ENCODE measurements at places on chromosomes 16 and 17. TPM values are rescaled to one million over a fixed set of nuclear protein-coding genes. Genes with fewer than 3 reads are reported as not detected.
A peak's percentile ranks its signal among the peaks of the same experiment; 100 is the strongest.

DNA sequence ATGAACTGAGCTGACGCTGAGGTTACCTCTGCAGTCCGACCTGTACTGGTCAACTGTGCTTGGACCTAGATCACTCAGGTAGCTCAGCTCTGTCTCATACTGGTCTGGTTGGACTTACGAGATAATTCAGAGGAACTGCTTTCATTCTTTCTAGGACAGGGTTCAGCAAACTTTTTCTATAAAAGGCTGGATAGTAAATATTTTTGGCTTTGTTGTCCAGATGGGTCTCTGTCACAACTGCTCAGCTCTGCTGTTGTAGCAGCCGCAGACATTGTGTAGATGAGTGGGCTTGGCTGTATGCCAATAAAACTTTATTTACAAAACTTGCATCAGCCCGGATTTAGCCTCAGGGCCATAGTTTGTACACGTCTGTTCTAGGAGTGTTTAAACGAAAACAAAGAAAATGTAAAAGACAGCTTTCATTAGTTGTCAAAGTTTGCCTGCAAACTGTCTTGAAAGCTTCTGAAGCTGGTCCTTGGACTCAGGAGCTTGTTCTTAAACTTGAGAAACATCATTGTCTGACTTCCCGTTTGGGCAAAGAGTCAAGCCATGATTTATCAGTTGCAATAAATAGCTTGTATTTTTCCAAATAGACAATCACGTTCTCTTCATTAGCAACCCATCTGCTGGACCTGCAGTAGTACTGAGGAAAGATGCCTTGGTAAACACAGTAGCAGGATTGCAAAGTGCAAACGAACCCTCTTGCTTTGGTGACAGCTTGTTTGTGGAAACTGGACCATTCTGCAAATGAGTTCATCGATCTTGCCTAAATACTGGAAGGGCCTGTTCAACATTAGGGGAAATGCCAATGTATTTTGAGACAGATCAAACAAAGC, 253.4 kb downstream of the SNX29 start:
- no peak for DNase-seq

- DNase-seq: peak; percentile 71
Measured at GRCh38 chr17:41773190-41773588, 13.3 kb downstream of the JUP start.

- no peak for DNase-seq
Measured at GRCh38 chr17:17502741-17503565, 6.8 kb upstream of the RASD1 start.

DNA sequence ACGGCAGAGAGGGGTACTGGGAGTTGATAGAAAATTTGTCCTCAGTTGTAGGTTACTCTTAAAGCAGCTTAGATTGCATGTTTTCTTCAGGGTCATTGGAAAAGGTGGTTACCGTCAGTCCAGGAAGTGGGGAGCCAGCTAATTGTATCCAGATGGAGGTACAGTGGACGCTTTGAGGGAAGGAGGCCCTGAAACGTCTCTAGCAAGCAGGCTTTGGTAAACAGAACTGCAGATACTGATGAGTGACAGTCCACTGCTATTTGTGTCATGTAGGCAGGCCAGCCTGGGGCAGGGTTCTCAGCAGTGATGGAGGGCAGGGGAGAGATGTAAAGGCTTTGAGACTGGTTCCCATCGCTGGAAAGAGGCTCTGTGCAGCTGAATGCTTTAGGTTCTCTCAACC, 30.2 kb upstream of the ST6GALNAC1 start:
- DNase-seq: peak; percentile 73

DNA sequence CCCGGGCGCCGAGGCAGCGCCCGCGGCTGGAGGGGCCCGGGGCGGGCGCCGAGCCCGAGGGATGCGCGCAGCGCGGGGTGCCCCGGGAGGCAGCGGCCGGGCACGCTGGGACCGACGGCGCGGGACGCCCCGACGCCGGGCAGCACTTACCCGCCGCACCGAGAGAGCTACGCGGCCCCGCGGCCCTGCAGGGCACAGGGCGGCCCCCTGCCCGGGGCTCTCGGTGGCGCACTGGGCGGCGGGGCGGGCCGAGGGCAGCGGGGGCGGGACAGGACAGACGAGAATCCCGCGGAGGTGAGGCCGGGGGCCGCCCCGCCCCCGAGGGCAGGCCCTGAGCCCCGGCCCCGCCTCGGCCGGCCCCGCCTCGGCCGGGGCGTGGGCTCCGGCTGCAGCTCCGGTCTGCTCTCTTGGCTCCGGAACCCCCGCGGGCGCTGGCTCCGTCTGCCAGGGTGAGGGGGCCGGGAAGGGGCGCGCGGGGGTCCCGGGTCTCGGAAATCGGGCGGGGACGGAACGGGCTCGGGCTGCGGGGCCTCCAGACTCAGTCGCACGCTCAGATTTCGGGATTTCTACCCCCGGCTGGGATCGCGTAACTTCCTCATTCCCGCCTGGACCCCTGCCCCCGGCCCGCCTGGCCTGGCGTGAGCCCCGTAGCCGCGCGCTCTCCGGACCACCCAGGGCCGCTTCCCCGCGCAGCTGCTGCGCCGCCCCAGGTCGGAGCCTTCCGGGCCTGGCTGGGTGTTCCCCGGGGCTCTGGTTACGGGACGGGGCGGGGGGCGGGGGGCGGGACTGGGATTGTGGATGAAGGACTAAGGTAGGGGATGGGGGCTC, at the start of gene PLD2:
TSS of gene PLD2 (plus strand) at position 376 of the 828 bp plus-strand sequence. CDS start 621 bp downstream, outside the sequence.
- DNase-seq: peak; percentile 100

GRCh38 chr16:56787167-56787566, 57.2 kb downstream of the NUP93 start:
- DNase-seq: no peak

GRCh38 chr17:42305543-42306384, 17.5 kb downstream of the STAT5A start:
- DNase-seq: no peak

DNA sequence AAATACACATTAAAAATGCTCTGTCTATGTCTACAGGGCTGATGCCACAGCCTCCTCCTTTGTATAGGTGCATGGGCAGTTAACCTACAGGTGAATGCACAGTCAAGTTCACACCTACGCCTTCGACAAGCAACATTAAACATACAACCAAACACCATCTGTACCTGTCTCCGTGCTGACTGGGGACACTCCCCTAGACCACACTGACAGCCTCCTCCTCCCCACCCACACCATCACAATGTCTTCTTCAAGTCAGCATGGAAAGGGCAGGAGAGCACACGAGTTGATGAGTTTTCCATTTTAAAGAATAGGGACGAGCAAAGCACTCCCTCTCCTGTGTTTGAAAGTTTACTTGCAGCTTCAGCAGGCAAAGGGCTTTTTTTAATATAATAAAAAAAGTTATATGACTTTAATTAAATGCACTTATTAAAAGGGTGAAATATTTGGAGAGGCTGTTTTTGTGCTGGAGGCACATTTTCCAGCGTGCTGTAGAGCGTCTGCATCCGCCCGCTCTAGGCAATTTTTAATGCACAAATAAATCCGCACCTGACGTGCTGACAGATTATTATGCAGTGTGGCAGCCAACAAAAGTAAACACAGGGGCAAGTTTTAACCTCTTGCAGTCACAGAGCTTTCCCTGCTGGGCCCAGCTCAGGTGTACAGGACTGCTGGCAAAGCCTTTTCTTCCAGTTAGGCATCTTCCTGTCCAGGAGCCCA, 367.9 kb downstream of the SOX9 start:
- DNase-seq: no peak

GRCh38 chr16:81523387-81524115, 78.9 kb downstream of the CMIP start:
- no peak for DNase-seq

GRCh38 chr17:63150994-63151464, 185.0 kb downstream of the TANC2 start:
- peak; percentile 40 for DNase-seq

DNA sequence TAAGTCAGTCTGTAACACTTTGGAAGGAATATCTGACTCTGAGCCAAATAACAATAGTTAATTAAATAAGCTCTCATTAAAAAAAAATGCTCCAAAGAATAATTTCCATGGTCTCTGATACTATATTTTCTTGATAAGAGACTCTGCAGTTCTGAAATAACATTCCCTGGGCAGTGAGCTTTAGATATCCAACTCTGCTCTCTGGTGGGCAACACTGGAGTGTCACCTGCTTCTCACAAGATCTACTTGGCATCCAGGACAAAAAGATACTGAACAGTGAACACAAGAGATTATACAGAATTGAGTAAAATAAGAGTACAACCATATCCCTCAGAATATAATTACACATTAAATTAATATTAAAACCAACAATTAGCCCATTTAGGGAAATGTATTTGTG, 13.7 kb downstream of the BLMH start:
- DNase-seq: peak; percentile 45

- no peak for DNase-seq
Measured at GRCh38 chr17:79670537-79671084, 59.8 kb upstream of the RBFOX3 start.

DNA sequence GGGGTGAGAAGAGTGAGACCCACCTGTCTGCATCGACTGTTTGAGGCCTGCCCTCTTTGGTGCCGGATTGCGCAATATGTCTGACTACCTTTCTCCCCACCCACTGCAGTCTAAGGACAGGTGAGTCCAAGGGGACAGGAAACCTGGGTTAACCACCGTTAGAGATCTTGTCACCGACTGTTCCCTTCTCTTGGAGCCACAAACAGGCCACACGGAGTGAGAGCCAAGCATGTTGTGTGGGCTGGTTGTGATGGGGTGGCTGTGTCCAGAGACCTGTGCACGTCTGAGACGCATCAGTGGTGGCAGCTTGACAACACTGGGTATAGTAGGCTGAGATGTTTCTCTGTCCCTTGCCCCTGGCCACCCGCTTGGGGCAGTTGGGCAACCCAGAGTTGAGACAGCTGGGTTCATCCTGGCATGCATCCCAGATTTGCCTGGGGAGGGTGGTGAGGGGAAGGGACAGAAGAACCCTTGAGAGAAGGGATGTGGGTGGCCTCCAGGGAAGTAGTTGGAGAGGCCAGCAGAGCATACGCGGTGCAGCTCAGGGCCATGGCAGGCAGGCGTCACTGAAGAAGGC, 21.4 kb downstream of the MPRIP start:
- no peak for DNase-seq

SLC6A2 gene
- 12.7 TPM for polyA plus RNA-seq

SCPEP1 gene
- 124 TPM for polyA plus RNA-seq

GAST gene
- not detected for polyA plus RNA-seq

Measured in SK-N-SH (cell line).